ENCODE measurements at places on chromosomes 16 and 17. TPM values are rescaled to one million over a fixed set of nuclear protein-coding genes. Genes with fewer than 3 reads are reported as not detected.

GRCh38 chr16:3935921-3936320 lies 55.4 kb upstream of the CREBBP start:
- H3K4me1 ChIP-seq, result no peaks in the 10 kb centered on the region
- DNase-seq, result no peak

GRCh38 chr16:16146380-16147315 lies 76.6 kb downstream of the ABCC6 start:
- peaks cover 23% of the 10 kb centered on the region for H3K36me3 ChIP-seq
- no peaks in the 10 kb centered on the region for H3K27me3 ChIP-seq
- DNase-seq, result no peak
- no peak overlapping the region for H3K4me3 ChIP-seq
- no peak overlapping the region for H3K27ac ChIP-seq

GRCh38 chr17:36151891-36152638 lies 24.4 kb downstream of the TBC1D3B start:
- no peak overlapping the region for H3K27ac ChIP-seq
- H3K36me3 ChIP-seq, result no peaks in the 10 kb centered on the region
- H3K4me3 ChIP-seq, result no peak overlapping the region
- no peak for DNase-seq

DNA sequence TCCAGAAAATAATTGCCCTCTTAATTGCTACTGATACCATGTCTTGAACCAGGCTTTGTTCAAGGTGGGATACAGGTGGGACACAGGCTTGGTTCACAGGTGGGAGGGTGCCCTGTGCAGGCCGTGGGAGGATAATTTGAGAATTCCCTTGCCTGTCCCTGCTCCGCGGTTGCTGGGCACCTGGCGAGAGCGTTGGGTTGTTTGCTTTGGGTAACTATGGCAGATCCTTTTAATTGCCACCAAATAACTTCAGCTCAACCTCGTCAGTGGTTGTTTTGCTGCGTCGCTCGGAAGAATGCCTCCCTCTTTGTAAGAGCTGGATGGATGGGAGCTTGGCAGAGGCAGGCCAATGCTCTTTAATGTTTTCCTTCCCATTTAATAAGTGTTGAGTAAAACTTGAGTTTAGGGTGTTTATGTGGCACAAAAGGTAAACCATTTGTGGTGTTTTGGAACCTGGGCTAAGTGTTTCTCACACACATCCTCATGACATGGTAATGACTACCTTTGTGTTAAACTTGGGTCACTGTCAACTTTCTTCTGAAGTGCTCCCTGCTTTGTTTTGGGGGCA lies 202.5 kb downstream of the MSI2 start:
- H3K27me3 ChIP-seq, result no peaks in the 10 kb centered on the region
- H3K36me3 ChIP-seq, result peaks cover 7% of the 10 kb centered on the region
- no peak overlapping the region for H3K27ac ChIP-seq
- no peak for DNase-seq
- H3K4me3 ChIP-seq, result no peak overlapping the region

- no peak overlapping the region for H3K4me3 ChIP-seq
- DNase-seq, result no peak
- H3K27ac ChIP-seq, result no peak overlapping the region
- no peaks in the 10 kb centered on the region for H3K4me1 ChIP-seq
These were observed 41.1 kb downstream of the TANGO6 start for GRCh38 chr16:68884401-68884800.

DNA sequence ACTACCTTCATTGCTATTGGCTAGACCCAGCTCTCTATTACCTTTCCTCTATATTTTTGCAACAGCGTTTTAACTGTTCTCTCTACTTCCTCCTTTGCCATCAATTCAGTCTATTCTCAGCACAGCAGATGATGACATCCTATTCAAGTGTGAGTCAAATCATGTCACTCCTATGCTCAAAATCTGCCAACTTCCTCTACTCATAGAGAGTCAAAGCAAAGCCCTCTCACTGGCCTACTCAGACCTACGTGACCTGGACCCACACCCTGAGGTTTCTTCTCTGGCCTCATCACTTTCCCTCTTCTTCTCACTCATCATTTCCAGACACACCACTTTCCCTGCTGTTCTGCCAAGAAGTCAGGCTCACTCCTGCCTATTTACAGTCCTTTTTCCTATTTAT lies 289.0 kb upstream of the AXIN2 start:
- no peaks in the 10 kb centered on the region for H3K36me3 ChIP-seq
- DNase-seq, result no peak
- no peak overlapping the region for H3K27ac ChIP-seq
- no peaks in the 10 kb centered on the region for H3K4me1 ChIP-seq
- H3K4me3 ChIP-seq, result no peak overlapping the region

DNA sequence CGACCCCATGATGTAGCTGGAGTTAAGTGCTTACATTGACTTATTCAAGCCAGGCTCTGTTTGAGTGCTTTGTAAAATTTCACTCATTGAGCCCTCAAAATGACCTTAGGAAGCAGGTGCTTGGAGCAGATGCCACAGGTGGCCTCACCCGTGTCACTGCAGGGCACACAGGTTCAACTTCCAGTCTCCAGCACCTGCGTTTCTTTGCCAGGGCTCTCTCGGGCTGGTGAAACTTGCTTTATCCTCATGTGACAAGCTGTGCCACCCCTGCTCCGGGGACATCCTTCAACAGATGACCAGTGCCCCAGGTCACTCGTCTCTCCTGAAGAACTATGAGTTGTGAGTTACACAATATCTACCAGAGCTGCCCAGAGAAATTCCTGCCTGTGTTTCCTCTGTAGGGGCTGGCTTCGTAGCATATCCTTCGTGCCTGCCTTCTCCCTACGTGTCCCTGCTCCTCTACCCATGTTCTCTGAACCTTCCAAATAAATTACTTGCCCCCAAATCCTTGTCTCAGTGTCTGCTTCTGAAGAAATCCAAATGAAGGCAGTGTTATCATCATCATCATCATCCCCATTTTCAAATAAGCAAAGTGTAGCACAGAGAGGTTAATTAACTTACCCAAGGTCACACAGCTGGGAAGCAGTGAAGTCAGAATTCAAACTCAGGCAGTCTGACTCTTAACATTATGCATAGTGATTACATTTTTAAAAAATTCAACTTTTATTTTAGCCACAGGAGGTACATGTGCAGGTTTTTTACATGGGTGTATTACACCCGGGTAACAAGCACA lies 352.5 kb downstream of the NPIPA8 start:
- no peaks in the 10 kb centered on the region for H3K36me3 ChIP-seq
- no peak for DNase-seq
- H3K4me1 ChIP-seq, result no peaks in the 10 kb centered on the region
- H3K27ac ChIP-seq, result no peak overlapping the region
- no peaks in the 10 kb centered on the region for H3K27me3 ChIP-seq
- H3K4me3 ChIP-seq, result no peak overlapping the region

DNA sequence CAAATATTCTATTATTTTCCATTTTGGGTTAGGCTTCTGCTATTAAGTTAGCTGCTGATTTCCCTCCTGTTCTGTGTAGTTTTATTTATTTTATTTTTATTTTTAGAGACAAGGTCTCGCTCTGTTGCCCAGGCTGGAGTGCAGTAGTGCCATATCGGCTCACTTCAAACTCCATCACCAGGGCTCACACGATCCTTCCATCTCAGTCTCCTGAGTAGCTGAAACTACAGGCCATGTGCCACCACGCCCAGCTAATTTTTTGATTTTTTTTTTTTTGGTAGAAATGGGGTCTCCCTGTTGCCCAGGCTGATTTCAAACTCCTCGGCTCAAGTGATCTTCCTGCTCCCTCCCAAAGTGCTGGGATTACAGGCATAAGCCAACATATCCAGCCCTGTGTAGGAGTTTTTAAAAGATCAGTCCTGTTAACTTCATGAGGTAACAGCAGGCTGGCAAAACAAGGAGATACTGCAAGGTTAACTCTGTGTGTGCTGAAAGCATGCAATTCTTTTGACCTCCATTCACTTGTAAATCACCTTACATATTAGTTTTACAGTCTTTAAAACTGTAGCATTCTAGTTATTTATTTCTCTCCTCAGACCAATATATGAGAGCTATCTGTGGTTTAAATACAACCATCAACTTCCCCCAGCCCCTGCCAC lies 63.2 kb downstream of the SSH2 start:
- H3K4me3 ChIP-seq, result peak overlapping the region; percentile 21
- DNase-seq, result no peak
- no peaks in the 10 kb centered on the region for H3K4me1 ChIP-seq

GRCh38 chr17:65181237-65182061 lies 44.3 kb downstream of the RGS9 start:
- DNase-seq, result no peak
- H3K27me3 ChIP-seq, result no peaks in the 10 kb centered on the region
- no peaks in the 10 kb centered on the region for H3K36me3 ChIP-seq

- no peak for DNase-seq
- H3K27me3 ChIP-seq, result no peaks in the 10 kb centered on the region
- no peak overlapping the region for H3K4me3 ChIP-seq
- no peak overlapping the region for H3K27ac ChIP-seq
These were observed 29.3 kb upstream of the ABCC3 start for GRCh38 chr17:50605429-50605828.

- H3K27me3 ChIP-seq, result no peaks in the 10 kb centered on the region
- no peaks in the 10 kb centered on the region for H3K4me1 ChIP-seq
- no peaks in the 10 kb centered on the region for H3K36me3 ChIP-seq
- H3K4me3 ChIP-seq, result no peak overlapping the region
These were observed 6.9 kb upstream of the SLC13A2 start for GRCh38 chr17:28466521-28467048.

DNA sequence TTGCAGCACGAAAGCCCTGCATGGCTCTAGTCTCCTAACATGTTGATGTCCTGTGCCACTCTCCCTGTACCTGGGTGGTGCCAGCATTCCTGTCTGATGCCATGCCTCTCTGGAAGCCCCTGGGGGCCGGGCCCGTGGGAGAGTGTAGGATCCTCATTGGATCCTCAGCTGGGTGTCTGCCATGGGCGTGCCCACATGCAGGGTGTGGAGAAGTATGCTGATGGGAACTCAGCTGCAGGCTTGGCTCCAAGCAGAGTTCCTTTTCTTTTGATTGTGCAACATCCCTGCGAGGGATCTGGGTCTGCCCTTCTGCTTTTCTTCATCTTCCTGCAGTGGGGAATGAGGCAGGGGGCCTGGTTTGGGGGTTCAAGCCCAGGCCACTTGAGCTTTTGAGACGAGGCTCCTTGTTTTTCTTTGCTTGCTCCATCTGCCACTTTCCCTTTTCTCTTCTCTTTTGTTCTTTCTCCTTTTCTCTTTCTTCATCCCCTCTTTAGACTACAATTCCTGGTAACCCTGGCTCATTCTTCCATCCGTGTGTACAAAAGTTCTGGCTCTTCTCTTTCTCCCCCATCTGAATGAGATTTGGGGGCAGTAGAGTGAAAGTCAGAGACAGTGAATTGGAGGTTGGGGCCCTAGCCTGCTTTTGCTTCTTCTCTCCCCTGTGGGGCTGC lies 32.9 kb downstream of the KSR1 start:
- H3K27me3 ChIP-seq, result no peaks in the 10 kb centered on the region
- no peak for DNase-seq
- H3K27ac ChIP-seq, result no peak overlapping the region
- H3K4me1 ChIP-seq, result peaks cover 26% of the 10 kb centered on the region
- H3K4me3 ChIP-seq, result no peak overlapping the region
- H3K36me3 ChIP-seq, result peaks cover 8% of the 10 kb centered on the region

- DNase-seq, result no peak
- no peak overlapping the region for H3K27ac ChIP-seq
- no peaks in the 10 kb centered on the region for H3K4me1 ChIP-seq
These were observed 35.4 kb upstream of the GAN start for GRCh38 chr16:81279392-81279791.

- H3K27me3 ChIP-seq, result no peaks in the 10 kb centered on the region
- H3K27ac ChIP-seq, result no peak overlapping the region
- DNase-seq, result no peak
- H3K4me1 ChIP-seq, result no peaks in the 10 kb centered on the region
- H3K36me3 ChIP-seq, result peaks cover 3% of the 10 kb centered on the region
- H3K4me3 ChIP-seq, result no peak overlapping the region
These were observed 45.4 kb downstream of the HNF1B start for GRCh38 chr17:37699285-37699973.

GRCh38 chr17:10920558-10921108 lies 82.7 kb upstream of the PIRT start:
- no peak overlapping the region for H3K4me3 ChIP-seq
- no peaks in the 10 kb centered on the region for H3K4me1 ChIP-seq
- H3K27me3 ChIP-seq, result no peaks in the 10 kb centered on the region
- DNase-seq, result no peak
- H3K36me3 ChIP-seq, result no peaks in the 10 kb centered on the region

- H3K36me3 ChIP-seq, result no peaks in the 10 kb centered on the region
- H3K4me1 ChIP-seq, result no peaks in the 10 kb centered on the region
- no peak overlapping the region for H3K27ac ChIP-seq
These were observed 2047.4 kb downstream of the TP53TG3F start for GRCh38 chr16:35506898-35507194.

DNA sequence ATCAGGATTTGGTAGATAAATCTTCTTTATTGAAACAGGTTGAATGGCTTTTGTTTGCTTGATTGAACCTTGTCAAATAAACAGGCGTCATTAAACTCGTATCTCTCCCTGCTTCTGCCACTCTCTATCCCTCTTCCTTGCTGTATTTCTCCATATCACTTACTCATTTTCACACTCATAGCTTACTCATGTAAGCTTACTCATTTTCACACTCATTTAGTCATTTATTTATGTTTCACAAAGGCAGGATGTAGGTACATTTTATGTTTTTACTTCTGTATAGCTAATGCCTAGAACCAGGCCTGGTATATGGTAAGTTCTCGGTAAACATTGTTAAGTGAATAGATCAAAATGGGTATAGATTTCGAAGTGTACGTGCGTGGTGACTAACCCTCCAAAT lies 450.0 kb downstream of the PMP22 start:
- no peak for DNase-seq
- no peaks in the 10 kb centered on the region for H3K36me3 ChIP-seq
- no peaks in the 10 kb centered on the region for H3K27me3 ChIP-seq
- H3K27ac ChIP-seq, result no peak overlapping the region
- no peaks in the 10 kb centered on the region for H3K4me1 ChIP-seq

GRCh38 chr17:1186923-1187771 lies 7.4 kb upstream of the ABR start:
- H3K27ac ChIP-seq, result no peak overlapping the region
- H3K36me3 ChIP-seq, result no peaks in the 10 kb centered on the region
- no peaks in the 10 kb centered on the region for H3K4me1 ChIP-seq
- H3K4me3 ChIP-seq, result no peak overlapping the region

DNA sequence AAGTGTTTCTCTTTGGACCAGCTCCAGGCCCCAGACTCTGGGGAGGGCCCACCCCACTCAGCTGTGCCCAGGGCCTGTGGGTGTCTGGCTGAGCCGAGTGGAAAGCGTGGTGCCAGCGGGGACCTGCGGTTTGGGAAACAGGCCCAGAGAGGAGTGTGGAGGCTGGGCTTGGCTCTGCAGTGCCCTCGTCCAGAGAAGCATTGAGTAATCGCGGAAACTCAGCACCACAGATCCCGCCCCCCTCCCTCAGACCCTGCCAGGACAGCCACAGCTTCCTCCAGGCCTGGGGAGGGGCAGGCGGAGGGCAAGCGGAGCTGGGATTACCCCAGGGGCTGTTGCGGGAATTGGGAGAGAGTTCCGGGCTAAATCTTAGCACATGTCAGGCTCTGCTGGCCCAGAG lies 14.6 kb upstream of the PITPNA start:
- H3K36me3 ChIP-seq, result no peaks in the 10 kb centered on the region
- no peaks in the 10 kb centered on the region for H3K27me3 ChIP-seq
- H3K4me1 ChIP-seq, result 0 out of 2 replicates have a peak, but pooled peaks cover 4% of the 10 kb centered on the region
- no peak overlapping the region for H3K27ac ChIP-seq
- DNase-seq, result peak; percentile 83

METTL26 gene
- total RNA-seq, result 108 TPM

KRTAP9-3 gene
- not detected for total RNA-seq

CD300E gene
- not detected for total RNA-seq

CNTNAP1 gene
- total RNA-seq, result 7.7 TPM

CD300A gene
- total RNA-seq, result not detected

FUS gene
- 1,034 TPM for total RNA-seq

NGFR gene
- 9.6 TPM for total RNA-seq

PNMT gene
- total RNA-seq, result 2.3 TPM
